ENCODE measurements at places on chromosomes 16 and 17.

GRCh38 chr17:15039366-15039765, 225.8 kb downstream of the PMP22 start:
- no peak for DNase-seq

- no peak for DNase-seq
Measured at GRCh38 chr16:85460252-85461021, 152.7 kb upstream of the GSE1 start.

GRCh38 chr16:68097895-68098294, 12.7 kb downstream of the NFATC3 start:
- DNase-seq: no peak

GRCh38 chr17:39014044-39014794, 47.0 kb upstream of the FBXO47 start:
- no peak for DNase-seq

DNA sequence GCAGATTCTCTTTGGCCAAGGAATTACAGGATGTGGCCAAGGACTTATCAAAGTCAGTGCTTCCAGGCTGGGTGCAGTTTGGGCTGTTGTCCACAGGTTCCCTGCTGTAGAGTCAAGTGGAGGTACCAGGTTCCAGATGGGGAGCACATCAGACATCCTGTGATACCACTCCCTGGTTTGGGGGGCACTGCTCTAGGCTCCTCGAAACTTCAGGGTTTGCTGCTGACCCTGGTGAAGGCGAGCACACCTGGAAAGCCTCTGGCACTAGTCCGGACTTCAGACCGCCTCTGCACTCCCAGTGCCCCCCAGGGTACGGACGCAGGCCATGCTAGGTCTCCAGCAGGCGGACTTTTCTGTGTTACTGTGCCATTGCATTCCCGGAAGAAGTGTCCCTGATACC, 10.7 kb downstream of the SLC47A1 start:
- no peak for DNase-seq

GRCh38 chr17:7885367-7886226, 3.0 kb upstream of the CHD3 start:
- DNase-seq: peak; percentile 17

GRCh38 chr17:28267720-28268609, 51.0 kb upstream of the TMEM97 start:
- no peak for DNase-seq

DNA sequence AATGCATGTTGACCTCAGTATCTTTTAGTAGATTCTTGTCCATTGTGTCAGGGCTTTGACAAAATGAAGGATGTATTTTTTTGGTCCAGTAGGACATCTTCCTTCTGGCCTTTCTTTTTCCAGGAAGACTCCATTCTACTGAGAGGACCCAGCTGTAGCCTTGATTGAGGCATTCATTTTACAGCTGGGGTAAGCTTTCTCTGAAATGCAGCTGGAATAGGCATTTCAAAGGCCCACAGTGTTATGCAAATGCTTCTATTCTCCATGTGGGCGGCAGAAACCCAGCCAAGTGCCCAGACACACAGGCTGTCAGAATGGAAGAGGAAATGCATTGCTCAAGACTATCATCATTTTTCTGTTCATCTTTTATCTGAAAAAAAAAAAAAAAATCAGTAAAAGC, 629.0 kb upstream of the CDH8 start:
- DNase-seq: no peak

DNA sequence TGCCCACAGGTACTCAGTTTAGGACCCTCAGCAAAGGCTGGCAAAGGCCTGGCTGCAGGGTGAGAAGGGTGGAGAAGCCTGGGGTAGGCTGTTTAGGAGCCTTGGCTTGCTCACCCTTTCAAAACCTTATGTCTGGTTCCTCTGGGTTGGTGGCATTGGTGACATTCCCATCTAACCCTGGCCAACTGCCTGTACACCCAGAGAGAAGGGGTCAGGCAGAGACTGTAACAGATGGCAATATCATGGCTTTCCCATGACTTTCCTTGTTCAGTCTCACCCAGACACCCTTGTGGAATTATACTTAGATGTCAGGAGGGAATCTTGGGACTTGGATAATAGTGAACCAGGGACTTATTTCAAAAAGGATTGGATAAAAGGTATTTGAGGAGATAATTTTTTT, 18.5 kb upstream of the LLGL1 start:
- DNase-seq: no peak

DNA sequence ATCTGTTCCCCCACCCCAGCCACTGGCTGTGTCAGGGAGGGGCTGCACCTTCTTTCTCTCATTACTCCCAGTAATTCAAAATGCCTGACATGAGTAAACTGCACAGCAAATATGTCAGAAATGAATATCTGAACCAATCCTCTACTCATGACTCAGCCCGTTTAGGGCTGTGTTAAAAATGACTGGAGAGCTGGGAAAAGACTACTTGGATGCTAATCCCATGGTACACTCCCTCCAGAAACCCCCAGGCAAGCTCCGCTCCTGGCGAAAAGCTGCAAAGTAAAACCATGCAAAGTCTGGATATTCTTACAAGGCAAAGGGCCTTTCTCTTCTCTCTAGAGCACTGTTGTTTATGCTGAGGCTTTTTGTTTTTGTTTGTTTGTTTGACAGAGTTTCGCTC, 448.1 kb upstream of the DYNLRB2 start:
- DNase-seq: no peak

- DNase-seq: no peak
Measured at GRCh38 chr17:71363661-71364060, 757.2 kb upstream of the SOX9 start.

- DNase-seq: no peak
Measured at GRCh38 chr16:69935278-69935711, 15.8 kb upstream of the CLEC18A start.

DNA sequence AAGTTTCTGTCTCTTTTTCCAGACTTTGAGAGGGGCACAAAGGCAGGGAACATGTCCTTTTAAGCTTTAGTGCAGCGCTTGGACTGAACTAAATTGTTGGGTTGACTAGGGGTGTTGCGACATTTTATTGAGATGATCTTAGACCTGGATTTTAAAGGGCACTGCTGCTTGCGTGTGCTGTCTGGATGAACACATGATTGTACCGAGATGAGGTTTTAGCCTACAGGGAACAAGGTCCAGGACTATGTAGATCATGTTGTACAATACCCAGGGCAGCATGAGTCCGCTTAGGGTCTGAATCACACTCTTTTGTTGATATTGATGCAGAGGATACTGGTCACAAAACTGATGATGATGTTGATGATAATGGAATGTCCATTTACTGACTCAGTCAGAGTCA, 5.2 kb upstream of the RGS9 start:
- DNase-seq: no peak

DNA sequence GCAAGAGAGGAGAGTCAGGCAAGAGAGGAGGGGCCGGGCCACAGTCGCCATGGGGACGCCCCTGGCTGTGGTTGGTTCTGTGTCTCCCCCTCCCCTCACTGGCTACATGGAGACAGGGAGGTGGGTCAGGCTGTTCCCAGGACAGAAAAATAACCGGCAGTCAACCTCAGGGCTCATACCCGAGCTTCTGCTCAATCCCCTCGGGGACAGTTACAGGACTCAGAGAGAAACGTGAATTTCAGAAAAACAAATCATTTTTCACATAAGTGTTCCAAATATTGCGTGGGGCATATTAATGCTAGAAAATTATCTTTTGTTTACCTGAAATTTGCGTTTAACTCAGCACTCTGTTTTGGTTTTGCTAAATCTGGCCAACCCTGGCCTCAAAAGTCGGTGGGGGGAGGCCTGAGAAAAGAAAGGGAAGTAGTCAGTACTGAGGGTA, 22.2 kb upstream of the CPSF4L start:
- no peak for DNase-seq

- no peak for DNase-seq
Measured at GRCh38 chr17:81245024-81245664, 6.0 kb downstream of the NDUFAF8 start.

- DNase-seq: no peak
Measured at GRCh38 chr17:45847101-45847500, 2.4 kb downstream of the SPPL2C start.

- no peak for DNase-seq
Measured at GRCh38 chr16:85735225-85735635, 15.7 kb downstream of the C16orf74 start.

GRCh38 chr16:24774510-24774909, 45.1 kb downstream of the TNRC6A start:
- no peak for DNase-seq

DNA sequence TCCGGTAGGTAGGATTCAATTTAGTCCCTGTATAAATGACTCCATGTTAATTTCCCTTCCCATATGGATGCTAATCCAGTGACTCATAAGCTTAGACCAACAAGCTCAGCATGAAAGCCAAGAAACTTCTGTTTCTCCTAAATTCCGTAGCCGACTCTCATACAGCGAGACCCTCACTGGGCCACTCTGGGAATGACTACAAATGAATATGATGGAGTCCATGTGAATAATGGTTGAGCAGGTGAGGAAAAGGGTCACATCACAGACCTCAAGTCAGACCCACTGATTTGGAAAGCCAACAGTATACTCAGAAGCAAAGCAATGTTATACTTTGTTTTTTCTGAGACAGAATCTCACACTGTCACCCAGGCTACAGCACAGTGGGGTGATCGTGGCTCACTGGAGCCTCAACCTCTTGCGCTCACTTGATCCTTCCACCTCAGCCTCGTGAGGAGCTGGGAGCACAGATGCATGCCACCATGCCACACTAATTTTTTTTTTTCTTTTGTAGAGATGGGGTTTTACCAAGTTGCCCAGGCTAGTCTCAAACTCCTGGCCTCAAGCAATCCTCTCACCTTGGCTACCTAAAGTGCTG, 14.6 kb downstream of the RSL1D1 start:
- DNase-seq: no peak

DNA sequence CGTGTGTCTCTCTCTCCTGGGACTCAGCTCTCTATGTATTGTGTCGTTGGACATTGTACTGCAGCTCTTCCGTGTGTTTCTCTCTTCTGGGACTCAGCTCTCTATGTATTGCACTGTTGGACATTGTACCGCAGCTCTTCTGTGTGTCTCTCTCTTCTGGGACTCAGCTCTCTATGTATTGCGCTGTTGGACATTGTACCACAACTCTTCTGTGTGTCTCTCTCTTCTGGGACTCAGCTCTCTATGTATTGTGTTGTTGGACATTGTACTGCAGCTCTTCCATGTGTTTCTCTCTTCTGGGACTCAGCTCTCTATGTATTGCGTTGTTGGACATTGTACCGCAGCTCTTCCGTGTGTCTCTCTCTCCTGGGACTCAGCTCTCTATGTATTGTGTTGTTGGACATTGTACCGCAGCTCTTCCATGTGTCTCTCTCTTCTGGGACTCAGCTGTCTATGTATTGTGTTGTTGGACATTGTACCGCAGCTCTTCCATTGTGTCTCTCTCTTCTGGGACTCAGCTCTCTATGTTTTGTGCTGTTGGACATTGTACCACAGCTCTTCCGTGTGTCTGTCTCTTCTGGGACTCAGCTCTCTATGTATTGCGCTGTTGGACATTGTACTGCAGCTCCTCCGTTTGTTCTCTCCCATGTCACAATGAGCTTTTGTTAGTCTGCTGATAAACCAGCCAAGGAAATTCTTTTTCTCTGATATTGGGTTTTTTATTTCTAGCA, 84.8 kb downstream of the RPTOR start:
- no peak for DNase-seq

DNA sequence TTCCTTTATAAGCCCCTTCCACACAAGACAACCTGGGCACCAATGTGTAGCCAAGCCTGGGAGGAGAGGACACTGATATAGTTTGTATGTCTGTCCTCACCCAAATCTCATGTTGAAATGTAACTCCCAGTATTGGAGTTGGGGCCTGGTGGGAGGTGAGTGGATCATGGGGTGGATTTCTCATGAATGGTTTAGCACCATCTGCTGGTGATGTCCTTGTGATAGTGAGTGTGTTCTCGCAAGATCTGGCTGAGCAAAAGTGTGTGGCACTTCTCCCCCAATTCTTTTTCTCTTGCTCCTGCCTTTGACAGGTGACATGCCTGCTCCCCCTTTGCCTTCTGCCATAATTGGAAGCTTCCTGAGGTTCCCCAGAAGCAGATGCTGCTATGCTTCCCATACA, 135.8 kb downstream of the USP31 start:
- DNase-seq: no peak

DNA sequence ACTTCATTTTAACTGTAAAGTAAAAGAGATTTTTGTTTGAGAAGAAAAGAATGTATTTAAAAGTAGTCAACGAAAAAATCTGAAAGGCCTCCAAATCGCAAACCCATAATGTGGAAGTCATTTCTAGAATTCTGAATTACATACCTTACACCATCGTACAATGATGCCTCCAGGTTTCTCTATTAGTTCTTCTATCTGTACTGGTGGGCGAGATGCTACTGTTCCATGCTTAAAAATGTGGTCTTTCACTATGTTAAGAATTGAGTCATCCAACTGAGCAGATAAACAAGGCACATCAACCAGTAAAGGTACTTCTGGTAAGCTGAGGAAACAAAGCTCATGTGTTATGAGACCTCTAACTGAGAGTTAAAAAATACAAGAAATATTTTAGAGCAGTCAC, 28.5 kb downstream of the CRLF3 start:
- no peak for DNase-seq

DNA sequence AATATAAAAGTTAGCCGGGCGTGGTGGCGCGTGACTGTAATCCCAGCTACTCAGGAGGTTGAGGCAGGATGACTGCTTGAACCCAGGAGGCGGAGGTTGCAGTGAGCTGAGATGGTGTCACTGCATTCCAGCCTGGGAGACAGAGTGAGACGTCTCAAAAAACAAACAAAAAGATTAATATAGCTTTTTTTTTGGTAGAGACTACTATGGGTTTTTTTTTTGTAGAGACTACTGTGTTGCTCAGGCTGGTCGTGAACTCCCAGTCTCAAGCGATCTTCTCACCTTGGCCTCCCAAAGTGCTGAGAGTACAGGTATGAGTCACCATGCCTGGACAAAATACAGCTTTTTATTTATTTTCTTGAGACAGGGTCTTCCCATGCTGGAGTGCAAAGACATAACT, 20.2 kb downstream of the ZNRF1 start:
- no peak for DNase-seq

- DNase-seq: no peak
Measured at GRCh38 chr17:55969562-55970324, 183.5 kb upstream of the ANKFN1 start.

DNA sequence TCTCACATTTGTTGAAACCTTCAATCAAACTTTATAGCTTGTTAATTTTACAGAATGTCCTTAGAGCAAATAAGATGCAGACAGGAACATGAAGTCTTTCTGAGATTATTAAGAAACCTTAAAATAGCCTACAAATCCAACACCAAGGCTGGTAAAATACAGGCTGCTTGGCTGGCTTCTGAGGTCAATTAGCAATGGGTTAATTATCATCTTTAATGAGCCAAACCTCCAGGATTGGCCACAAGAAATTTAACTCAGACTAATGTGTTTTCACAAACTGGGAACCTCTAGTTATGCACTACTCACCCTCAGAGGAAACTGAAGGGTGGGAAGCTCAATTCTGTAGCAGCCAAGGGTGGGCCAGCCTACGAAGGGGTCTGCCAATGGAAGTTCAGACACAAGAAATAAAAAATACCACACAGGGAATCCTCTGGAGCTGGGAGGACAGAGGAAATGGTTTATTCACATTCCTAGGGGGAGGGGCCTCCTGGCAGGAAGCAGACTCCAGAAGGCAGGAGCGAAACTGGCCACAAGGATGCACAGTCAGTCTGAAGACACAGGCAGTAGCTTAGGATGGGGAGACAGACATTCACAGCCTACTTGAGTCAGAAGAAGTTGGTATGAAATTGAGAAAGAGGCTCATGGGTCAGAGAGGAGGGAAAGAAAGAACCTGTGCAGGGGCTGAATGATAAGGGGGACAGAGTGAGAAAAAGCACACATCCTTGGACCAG, 36.1 kb downstream of the HIC1 start:
- no peak for DNase-seq

Measured in activated CD4-positive, alpha-beta T cell treated with anti-CD3 and anti-CD28 coated beads, Interleukin-2, amount 50 U/mL, for 24 hours (primary cell).